ENCODE measurements at places on chromosomes 1 and 21.
A peak's percentile ranks its signal among the peaks of the same experiment; 100 is the strongest.

- DNase-seq: no peak
These were observed 24.3 kb downstream of the RAP1GAP start for GRCh38 chr1:21644906-21645305.

- DNase-seq: no peak
These were observed 225.2 kb upstream of the TNR start for GRCh38 chr1:175968486-175969172.

GRCh38 chr1:27542463-27543273 lies 52.7 kb upstream of the WASF2 start:
- peak; percentile 49 for DNase-seq

GRCh38 chr1:208230668-208231529 lies 13.3 kb downstream of the PLXNA2 start:
- no peak for DNase-seq

DNA sequence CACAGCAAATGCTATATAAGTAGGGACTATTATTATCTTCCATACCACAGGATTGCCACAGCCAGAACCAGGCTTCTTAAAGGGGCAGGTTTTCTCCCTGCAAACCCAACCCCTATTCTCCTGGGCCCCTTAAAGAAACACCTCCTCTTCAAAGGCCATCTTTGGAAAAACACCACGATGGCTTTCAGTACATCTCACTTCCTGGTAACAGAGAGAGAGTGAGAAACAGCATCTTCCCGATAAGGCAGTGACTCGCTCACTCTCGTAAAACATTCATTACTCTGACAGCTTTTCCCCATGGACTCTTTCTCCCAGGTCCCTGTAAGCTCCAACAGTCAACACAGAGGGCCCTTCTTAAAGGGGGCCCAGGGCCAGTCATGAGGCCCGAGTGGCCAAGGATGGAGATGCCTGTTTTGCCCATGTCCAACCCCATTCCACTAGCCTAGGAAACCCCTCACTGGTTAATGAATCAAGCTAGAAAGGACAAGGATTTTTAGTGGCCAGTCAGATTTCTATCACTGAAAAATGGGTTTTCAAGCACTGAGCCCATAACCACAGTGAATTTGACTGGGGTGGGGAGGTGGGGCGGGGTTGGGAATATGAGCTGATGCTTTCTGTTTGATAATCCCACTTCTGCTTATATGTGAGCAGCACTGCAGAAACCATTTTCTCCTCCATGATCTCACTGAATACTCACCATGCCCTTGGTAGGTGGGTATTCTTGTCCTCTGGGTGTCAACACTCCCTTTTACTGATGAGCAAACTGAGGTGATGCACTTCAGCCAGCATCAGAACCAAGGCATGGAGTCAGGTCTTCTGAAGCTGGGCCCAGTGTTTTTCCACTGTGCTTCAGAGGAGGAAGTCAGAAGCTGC lies 3.6 kb upstream of the NAV1 start:
- no peak for DNase-seq

DNA sequence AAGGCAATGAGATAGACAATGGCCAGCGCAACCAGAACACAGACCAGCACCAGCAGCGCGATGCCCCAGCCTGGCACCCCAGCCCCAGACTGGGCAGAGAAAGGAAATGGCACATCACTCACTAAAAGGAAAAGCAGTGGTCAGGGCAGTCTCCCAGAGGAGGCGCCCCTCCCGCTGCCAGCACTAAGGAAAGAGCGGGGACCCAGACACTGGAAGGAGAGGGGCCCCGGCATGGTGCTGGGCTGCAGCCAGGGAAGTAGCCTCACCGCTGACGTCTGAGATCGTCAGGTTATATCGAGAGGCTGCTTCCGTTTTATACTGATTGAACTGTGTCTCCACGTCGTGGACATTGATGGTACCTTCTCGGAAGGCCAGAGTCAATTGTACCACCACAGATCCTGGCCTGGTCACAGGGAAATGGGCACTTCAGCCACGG lies 13.8 kb downstream of the TRIM46 start:
- no peak for DNase-seq

- no peak for DNase-seq
These were observed 5.7 kb upstream of the OLIG2 start for GRCh38 chr21:33019885-33020557.

- DNase-seq: no peak
These were observed 7.9 kb downstream of the CAMK2N1 start for GRCh38 chr1:20478057-20478635.

- DNase-seq: no peak
These were observed 664.4 kb downstream of the MATN1 start for GRCh38 chr1:30058970-30059369.

GRCh38 chr1:115501476-115501875 lies 140.3 kb upstream of the VANGL1 start:
- DNase-seq: no peak

DNA sequence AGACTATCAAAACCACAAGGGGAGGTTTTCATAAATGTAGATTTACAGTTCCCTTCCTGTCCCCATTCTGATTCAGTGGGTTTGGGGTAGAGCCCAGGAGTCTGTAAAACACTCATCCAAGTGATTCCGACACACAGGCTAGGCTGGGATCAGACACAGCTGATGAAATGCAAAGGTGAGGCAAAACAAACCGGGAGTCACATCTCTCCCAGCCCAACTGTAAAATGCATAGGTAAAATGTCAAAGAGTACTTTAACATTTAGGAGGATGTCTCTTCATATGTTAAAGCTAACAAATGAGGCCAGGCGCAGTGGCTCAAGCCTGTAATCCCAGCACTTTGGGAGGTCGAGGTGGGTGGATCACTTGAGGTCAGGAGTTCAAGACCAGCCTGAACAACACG lies 45.0 kb downstream of the ZNF281 start:
- no peak for DNase-seq

Data from CD4-positive, alpha-beta T cell treated with Interleukin-17A for 4 hours (primary cell).